GM12891 (cell line): ENCODE measurements at places on chromosomes 2 and 18.

DNA sequence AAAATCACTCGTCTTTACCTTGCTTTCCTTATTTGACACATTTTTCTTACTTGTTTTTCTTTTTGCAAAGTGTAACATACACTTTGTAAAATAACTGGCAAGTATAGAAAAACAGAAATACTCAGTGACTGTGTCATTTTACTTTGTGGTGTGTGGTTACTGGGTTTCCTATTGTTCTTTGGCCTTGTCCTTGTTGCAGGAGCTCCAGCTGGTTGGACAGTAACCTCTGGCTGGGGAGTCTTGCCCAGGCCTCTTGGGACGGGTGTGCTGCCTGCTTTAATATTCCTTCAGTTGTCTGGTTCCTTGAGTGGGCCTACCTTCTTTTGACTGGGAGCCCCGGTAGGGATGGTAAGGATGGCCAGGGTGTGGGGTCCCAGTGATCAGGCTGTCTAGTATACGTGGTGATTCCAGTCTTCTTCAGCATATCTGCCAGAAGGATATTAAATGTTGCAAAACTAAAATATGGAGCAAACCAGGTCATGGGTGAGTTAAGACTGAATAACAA is 53.8 kb downstream of the RNF144A start:
- no peak for DNase-seq

DNA sequence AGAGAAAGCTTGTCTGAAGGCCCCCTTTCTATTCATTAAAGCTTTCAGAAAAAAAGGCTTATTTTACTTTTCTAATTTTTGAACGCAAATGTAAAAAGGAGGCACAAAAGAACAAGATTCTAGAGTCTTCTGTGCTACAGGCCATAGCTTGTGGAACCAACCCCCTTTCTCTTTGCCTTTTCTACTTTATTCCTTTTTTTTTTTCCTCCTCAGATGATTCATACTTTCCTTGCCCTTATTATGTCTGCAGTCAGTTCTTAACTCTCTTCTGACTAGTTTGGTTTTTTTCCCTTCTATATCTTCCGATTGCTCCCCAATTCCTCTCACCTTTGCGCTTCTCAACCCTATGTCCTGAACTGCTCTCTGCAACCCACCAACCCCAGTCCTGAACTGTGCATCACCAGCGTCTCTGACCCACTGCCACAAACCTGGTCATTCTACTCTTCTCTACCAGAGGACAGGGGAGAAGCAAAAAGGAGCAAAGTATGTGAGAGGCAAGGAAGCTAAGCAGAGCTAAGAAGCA is 56.9 kb upstream of the WIPF1 start:
- DNase-seq = no peak

- DNase-seq = no peak
These were observed 64.7 kb downstream of the DGKD start for GRCh38 chr2:233418761-233419546.

GRCh38 chr18:76528477-76529432 is 33.7 kb upstream of the ZNF516 start:
- DNase-seq = no peak

- no peak for DNase-seq
These were observed 12.7 kb downstream of the INPP1 start for GRCh38 chr2:190355968-190356644.

DNA sequence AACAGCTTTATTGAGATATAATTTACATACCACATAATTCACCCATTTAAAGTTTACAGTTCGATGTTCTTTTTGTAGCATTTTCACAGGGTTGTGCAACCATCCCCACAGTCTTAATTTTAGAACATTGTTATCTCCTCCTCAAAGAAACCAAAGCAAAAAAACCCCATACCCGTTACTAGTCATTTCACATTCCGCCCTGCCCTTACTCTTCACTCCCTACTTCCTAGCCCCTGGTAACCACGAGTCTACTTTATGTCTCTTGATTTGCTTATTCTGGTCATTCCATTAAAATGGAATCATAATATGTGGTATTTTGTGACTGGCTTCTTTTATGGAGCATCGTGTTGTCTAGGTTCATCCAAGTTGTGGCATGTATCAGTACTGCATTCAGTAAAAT is 137.7 kb downstream of the TANC1 start:
- DNase-seq = no peak

GRCh38 chr18:361941-362310 is 94.1 kb upstream of the THOC1 start:
- DNase-seq = no peak

DNA sequence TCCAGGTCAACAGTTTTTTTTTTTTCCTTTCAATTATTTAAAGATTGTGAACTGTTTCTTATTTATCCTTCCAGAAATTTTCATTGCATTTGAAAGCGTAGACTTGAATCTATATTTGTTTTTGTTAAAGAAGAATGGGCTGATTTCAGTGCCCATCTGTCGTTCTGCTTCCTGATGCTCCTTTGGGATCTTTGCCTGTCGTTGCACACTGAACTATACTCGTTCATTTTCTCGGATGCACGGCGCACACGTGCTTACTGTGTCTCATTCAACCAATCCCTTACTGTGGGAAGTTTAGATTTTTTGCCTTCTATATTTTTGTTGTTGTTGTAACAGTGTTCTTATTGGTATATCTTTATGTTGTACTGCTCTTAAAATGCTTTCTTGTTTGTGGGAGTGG is 149.7 kb downstream of the VAPA start:
- no peak for DNase-seq

DNA sequence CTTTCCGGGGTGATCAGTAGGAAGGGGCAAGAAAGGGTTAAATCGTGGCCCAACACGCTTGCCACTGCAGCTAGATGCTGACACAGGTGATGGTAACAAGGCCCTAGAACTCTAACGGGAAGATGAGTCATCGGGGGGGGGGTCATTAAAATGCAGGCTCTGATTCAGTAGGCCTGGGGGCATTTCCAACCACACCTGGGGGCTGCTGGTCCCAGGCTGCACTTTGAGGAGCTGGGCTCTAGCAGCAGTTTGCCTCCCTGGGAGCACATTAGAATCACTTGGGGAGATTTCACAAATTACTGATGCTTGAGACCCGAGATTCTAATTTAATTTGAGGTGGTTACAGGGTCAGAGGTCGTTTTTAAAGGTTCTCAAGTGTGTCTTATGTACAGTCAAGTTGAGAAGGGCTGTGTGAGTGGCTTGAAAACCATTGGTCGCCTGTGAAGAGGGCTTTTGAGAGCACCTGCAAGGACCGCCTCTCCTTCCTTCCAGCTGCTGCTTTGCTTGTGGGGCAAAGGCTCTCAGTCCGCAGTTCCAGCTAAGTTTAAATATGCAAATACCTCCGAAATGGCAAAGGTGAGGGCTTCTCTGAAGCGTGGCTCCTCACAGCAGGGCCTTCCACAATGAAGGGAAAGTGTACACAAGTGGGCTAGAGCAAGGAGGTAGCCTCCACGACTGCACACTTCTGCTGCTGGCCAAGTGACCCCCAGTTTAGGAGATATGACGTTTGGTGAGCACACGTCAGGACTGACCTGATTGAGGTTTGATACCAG is 128.0 kb upstream of the MSH6 start:
- peak; percentile 55 for DNase-seq

- DNase-seq = peak; percentile 66
These were observed 14.1 kb upstream of the KLF11 start for GRCh38 chr2:10028988-10029874.

DNA sequence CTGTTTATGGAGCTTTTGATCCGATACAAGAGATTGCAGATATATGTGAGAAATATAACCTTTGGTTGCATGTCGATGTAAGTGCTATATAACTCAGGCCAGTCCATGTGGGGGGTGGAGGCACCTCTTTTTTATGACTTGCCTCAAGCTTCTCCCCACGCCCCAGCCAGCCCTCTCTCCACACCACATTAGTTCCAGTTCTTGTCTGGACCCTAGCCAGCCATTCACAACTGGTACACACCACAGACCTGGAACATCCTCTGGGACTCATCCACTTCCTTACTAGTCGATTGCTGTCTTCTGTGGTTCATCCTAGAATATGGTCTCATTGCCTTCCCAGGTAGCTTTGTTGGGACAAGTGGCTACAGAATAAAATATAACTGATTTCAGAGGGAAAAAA is 31.0 kb downstream of the GAD1 start:
- DNase-seq = no peak

DNA sequence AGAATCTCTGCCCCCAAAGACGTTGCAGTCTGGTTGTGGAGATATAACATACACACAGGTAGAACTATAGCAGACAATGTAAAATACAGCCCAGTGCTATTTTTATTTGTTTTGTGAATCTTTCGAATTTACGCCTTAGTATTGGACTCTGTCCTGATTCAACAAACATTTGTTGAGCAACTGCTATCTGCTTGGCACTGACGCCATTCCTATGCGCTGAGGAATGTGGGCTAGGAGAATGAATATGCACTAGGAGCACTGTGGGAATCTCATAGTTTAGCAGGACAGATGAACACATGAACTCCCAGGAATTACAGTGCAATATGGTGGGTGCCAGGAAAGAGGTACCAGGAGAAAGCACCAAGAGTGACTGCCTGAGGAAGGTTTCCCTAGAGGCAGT is 181.7 kb upstream of the SIX3 start:
- no peak for DNase-seq

DNA sequence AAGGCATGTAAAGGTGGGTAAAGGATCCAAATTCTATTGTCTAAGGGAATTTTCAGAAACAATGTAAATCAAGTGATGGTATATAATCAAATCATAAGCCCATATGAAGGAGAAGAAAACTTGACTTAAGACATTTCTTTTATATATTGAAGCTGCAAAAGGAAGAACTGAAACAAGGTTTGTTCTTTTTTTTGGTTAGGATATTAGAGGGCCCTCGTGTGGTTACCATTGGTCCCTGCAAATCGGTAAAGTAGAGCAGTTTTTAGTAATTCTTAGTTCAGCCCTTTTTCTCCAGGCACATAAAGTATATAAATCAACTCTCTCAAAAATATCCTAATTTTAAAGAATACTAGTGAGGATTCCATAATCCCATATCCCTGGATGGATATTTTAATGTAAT is 105.6 kb upstream of the STK17B start:
- peak; percentile 28 for DNase-seq

DNA sequence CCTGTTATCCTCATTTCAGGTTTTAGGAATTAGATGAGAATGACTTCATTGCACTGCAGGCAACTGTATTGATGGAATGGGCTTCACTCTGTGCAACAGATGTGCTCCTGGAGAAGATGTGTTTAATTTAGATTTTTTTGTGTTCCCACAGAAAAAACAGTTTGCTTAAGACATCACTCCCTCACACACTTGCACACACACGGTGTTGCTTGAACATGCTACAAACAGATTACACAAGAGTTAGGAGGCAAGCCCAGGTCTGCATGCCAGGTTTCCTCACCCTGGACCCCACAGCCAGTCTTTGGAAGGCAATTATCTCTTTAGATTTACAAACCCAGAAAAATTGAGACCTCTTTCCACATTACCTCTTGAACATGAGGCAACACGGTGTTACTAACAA is 93.7 kb upstream of the KLHL29 start:
- no peak for DNase-seq

- no peak for DNase-seq
These were observed 48.5 kb downstream of the C2orf74 start for GRCh38 chr2:61210332-61210981.

- no peak for DNase-seq
These were observed 61.7 kb downstream of the CYBRD1 start for GRCh38 chr2:171584001-171584400.

DNA sequence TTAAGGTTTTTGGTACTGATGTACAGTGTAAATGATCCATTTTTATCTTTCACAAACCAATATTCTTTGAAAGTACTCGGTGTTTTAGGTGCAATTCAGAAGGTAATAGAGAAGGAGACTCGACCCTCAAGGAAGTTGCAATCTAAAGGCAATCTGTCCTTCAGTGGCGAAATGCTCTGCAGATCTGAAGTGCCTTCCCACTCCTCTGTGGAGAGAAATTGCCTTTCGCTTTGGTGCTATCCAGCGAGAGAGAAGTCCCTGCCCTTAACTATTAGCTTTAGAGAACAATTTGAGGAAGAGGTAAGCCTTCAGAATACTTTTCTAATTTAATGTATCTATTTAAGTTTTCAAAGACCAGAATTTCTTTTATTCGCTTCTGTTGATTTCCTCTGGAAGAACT is 371.8 kb upstream of the FANCL start:
- DNase-seq = no peak

- no peak for DNase-seq
These were observed 274.9 kb upstream of the GALNT5 start for GRCh38 chr2:156982615-156983014.

GRCh38 chr2:233817361-233817911 is 36.9 kb downstream of the HJURP start:
- no peak for DNase-seq

GRCh38 chr2:214543386-214543955 is 132.6 kb downstream of the VWC2L start:
- DNase-seq = no peak

GRCh38 chr18:12768625-12769024 is 65.8 kb downstream of the PSMG2 start:
- no peak for DNase-seq

GRCh38 chr2:119838179-119838578 is 78.5 kb downstream of the PTPN4 start:
- no peak for DNase-seq

- no peak for DNase-seq
These were observed 75.7 kb downstream of the DOCK10 start for GRCh38 chr2:224966613-224967012.

- no peak for DNase-seq
These were observed 139.1 kb downstream of the NXPH2 start for GRCh38 chr2:138640921-138641676.

DNA sequence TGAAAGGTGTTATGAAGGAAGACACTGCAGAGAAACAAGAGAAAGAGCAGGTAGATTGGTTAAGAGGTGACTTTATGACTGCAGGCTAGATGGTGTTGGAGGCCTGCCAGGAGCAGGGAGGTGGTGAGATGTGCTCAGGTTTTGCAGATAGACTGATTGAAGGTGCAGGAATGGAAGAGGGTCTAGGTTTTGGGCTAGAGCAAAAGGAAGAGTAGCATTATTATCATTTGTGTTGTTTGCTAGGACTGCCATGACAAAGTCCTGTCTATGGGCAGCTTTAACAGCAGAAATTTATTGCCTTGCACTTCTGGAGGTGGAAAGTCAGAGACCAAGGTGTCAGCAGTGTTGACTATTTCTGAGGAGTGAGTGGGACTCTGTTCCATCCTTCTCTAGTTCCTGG is 172.9 kb upstream of the SOX11 start:
- no peak for DNase-seq

- no peak for DNase-seq
These were observed 19.8 kb downstream of the MAP4K4 start for GRCh38 chr2:101717071-101717845.

GRCh38 chr18:62312851-62313250 is 12.3 kb upstream of the TNFRSF11A start:
- no peak for DNase-seq

DNA sequence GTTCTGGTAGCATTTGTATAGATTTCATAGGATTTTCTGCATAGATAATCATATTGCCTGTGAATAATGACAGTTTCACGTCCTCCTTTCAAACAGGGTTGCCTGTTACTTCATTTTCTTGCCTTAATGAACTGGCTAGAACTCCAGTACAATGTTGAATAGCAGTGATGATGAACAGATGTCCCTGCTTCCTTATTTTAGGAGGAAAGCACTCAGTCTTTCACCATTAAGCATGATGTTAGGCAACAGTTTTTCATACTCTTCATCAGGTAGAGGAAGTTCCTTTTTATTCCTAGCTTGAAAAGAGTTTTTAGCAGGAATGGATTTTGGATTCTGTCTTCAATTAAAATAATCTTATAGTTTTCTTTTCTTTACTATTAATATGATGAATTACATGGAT is 39.7 kb downstream of the C2orf76 start:
- DNase-seq = no peak
